ENCODE measurements at places on chromosomes 13 and 19.

GRCh38 chr19:18473706-18474087 lies 35.8 kb upstream of the ISYNA1 start:
- no peak for DNase-seq

DNA sequence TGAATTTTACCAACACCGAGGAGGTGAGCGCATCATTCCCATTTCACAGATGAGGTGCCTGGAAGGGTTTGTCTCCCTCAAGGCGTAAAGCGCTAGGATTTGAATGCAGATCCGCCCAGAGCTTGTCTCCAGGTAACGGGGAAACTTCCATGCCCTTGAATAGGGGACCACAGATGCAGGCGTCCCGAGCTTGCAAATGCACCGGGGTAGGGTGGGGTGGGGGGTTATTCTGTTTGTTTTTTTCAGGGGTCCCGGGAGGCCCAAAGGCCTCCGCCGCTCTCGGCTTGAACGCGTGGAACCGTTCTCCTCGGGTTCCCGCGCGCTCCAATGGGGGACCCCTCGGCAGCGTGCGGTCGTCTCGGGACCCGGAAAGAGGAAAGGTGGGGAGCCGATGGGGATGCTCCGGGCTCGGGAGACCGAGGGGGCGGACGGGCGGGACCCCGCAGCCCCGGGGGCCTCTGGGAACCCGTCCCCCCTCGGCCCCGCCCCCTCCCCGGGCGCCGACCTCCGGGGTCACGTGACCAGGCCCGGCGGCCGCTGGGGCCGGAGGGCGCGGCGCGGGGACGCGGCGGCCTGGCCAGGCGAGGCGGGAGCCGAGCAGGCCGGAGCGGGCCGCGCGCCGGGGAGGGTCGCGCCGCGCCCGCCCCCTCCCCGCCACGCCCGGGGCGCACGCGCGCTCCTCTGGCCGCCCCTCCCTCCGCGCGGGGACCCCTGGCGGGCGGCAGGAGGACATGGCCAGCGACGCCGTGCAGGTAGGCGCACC lies at the start of gene PKN1:
Gene PKN1, plus strand, starts transcription at position 516 of the 763 bp plus-strand sequence. Its CDS starts 216 bp downstream, at position 732.
- DNase-seq, result peak; percentile 55

DNA sequence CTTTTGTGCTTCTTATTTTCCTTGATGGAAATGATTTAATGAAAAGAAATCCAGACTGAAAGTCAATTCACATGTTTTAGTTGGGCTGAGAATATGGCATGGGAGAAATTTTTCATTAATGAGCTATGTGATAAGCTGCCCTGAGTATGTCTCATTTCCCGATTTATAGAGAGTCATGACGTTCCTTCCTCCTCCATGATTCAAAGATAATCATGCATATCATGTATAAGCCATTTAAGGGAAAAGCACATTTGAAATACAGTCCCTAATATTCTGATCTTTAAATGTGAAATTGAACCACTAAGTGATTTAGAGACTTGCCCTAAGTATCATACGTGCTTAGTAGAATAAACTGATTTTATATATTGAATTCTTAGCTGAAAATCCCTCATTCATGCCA lies 840.9 kb downstream of the PCDH17 start:
- no peak for DNase-seq

- no peak for DNase-seq
These were observed 1784.6 kb downstream of the SLITRK5 start for GRCh38 chr13:89455741-89456140.

- no peak for DNase-seq
These were observed 185.4 kb upstream of the SERP2 start for GRCh38 chr13:44188257-44188656.

- DNase-seq, result no peak
These were observed 38.7 kb downstream of the CYP4F2 start for GRCh38 chr19:15859187-15859586.

GRCh38 chr19:10269333-10270179 lies 1.4 kb upstream of the ICAM1 start:
- DNase-seq, result peak; percentile 70

- no peak for DNase-seq
These were observed 13.6 kb downstream of the POLR1D start for GRCh38 chr13:27635266-27635665.

GRCh38 chr19:6828306-6828697 lies 55.8 kb downstream of the VAV1 start:
- no peak for DNase-seq

DNA sequence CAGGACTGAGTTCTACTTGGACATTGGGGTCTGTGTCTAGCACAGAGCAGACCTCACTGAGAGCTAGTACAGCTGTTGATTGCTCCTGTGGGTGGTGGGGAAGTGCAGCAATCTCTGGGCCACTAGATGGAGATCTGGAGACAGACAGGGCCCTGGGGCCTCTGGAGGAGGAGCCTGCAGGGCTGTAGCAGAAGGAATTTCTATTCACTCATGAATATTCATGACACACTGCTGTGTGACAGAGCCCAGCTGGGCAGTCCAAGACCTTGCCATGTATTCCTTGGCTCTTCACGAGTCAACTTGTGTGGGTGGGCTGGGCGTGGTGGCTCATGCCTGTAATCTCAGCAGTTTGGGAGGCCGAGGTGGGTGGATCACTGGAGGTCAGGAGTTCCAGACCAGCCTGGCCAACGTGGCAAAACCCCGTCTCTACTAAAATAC lies 37.5 kb downstream of the SUGP2 start:
- DNase-seq, result no peak

GRCh38 chr13:26961890-26962615 lies 201.5 kb upstream of the GPR12 start:
- no peak for DNase-seq

DNA sequence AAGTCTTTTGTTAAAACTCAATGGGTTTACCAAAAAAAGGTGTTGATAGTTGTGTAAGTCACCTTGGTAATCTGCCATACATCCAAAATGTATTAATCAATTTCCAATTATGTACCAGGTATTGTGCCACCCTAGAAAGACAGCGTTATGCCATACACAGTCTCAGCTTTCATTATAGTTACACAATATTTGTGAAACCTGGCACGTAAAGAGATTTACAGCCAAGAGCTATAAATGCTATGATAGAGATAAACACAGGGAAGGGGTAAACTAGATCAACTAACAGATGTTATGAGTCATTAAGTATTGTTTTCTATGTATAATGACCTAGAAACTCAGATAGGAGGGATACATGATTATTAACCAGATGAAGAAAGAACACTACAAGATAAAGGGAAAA lies 725.6 kb upstream of the SLITRK5 start:
- no peak for DNase-seq

DNA sequence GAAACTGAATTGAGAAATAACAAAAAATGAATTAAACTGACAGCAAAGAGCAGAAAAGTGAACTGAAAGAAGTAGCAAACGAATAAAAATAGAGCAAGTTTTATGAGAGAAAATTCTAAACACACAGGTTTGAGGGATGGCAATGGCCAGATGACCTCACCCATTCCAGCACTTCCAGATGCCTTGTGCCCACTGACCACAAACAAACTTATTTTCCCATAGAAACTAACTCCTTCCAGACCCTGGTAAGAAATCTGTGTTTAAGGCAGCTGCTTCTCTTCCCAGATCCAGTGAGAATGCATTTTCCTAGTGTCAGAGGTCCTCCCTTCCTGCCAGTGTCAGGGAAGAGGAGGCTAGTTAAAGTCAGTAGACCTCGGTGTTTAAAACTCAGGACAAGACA lies 51.7 kb downstream of the RXFP2 start:
- no peak for DNase-seq

GRCh38 chr13:109734002-109734785 lies 52.2 kb downstream of the IRS2 start:
- no peak for DNase-seq

GRCh38 chr13:28585561-28585960 lies 73.4 kb upstream of the POMP start:
- DNase-seq, result no peak

GRCh38 chr19:57506163-57506562 lies 6.4 kb downstream of the ZNF773 start:
- no peak for DNase-seq

GRCh38 chr13:49938921-49939320 lies 2.8 kb upstream of the SPRYD7 start:
- DNase-seq, result no peak

- DNase-seq, result no peak
These were observed 5.8 kb upstream of the CEACAM21 start for GRCh38 chr19:41570179-41570578.

DNA sequence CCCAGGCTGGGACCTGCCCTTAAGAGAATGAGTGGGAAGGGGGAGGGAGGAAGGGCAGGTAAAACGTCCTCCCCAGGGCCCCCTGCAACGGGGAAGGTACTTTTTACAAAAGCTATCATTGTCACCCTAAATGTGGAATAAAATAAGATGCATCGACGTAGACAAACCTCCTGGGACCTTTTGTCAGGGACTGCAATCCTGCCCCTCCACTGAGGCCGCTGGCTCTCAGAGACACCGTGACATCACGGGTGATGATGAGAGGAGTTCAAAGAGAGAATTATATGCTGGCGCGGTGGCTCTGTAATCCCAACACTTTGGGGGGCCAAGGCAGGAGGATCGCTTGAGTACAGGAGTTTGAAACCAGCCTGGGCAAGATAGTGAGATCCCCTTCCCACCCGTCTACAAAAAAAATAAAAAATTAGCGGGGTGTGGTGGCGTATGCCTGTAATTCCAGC lies 1.8 kb upstream of the MYBPC2 start:
- DNase-seq, result no peak

DNA sequence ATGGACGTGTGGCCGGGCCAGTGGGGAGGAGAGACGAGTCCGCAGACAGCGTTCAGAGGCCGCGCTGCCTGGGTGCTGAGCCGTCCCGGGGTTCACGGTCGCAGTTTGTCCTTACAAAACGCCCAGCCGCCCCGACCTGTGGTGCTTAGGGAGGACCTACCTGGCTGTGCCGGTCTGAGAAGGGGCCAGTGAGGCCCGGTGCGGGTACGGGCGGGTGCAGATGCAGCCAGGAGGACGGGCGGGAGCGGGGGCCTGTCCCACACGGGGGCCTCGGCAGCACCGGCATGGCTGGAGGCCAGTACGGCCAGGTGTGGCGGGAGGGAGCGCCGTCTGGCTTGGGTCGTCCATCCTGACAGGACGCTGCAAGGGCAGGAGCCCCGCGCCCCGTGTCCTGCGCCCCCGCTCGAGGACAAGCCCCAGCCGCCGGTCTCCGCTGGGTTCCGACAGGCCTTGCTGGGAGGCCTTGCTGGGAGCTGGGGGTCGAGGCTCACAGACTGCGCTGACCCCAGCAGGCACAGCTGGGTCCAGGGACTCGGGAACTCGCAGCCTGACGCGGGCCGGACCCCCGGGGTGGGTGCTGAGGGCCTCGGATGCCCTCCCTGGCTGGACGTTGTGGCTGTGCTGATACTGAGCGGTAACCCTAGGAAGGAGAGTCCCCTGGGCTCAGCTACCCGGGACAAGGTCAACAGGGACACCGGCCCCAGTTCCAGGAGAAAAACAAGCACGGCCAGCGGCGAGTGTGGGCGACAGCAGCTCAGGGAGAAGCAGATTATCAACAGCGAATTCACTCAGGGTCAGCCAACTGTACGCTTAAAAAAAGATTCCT lies 5.3 kb upstream of the PROZ start:
- no peak for DNase-seq

DNA sequence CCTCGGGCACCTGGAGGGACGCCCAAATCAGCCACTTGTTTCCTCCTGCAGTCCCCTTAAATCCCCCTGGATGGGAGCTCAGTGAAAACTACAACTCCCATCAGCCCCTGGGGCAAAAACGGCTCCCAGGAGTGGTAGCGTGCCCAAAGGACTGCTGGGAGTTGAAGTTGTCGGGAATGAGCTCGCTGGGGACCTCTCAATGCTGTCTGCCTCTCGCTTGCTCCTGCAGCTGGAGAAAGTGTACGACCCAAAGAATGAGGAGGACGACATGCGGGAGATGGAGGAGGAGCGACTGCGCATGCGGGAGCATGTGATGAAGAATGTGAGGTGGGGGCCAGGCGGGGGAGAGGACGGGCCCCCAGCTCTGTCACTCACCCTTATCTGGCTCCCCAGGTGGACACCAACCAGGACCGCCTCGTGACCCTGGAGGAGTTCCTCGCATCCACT lies 14.7 kb upstream of the DHDH start:
- DNase-seq, result no peak

- DNase-seq, result no peak
These were observed 316.9 kb downstream of the MTUS2 start for GRCh38 chr13:29137016-29137415.

DNA sequence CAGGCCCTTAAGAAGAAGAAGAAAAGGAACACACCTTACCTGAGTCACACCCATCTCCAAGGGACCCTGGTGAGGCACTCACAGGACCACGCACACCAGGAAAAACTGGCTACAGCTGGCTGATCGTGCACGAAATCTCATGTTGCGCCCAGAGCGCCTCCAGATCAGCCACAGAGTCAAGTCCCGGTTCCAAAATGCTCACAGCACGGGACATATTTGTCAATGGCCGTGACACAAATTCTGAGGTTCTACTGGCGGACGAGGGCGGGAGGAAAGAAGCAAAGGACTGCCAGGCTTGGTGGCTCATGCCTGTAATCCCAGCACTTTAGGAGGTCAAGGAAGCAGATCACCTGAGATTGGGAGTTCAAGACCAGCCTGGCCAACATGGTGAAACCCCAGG lies 21.5 kb downstream of the SH3GL1 start:
- no peak for DNase-seq

DNA sequence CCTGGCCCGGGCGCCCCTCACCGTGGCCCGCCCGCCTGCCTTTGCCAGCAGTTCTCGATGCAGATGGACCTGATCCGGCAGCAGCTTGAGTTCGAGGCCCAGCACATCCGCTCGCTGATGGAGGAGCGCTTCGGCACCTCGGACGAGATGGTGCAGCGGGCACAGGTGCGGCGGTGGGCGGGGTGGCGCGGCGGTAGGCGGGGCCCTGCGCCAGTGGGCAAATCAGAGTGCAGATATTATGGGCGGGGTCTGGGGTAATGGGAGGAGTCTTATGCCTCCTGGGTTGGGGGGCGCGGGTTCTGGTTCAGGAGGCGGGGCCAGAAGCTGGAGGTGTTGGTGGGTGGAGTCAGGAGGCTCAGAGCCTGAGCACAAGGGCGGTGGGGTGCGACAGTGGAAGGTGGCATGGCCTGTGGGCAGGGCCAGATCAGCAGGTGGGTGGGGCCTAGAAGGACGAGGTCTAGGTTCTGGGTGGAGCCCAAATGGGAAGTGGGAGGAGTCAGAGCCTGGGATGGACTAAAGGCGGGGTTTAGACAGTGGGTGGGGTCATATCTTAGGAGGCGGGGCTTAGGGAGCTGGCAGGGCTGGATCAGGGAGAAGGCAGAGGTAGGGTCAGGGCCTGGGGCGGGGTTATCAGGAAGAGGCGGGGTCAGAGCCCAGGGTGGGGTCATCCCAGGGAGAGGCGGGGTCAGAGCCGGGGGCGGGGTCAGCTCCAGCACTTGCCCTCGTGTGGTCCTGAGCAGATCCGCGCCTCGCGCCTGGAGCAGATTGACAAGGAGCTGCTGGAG lies 5.6 kb downstream of the APC2 start:
- peak; percentile 54 for DNase-seq

GRCh38 chr13:46622630-46623256 lies 69.8 kb downstream of the LRCH1 start:
- DNase-seq, result no peak

GRCh38 chr13:107005577-107005976 lies 437.6 kb upstream of the ARGLU1 start:
- DNase-seq, result no peak

DNA sequence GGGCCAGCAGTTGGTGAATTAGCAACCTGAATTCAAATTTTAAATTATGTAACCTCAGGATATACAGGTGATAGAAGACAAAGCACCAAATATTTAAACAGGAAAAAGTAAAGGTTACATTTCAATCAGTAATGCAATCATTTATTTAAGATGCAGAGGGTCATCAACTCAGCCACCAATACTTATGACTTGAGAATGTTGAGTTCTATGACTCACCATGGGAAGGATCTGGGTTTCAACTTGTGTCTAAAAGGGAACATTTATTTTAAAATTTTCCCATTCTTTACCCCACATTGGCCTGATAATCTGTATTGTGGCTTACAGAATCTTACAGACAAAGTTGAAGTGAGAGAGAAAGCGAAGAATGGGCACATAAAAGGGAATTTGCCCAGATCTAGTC lies 418.0 kb downstream of the NDFIP2 start:
- no peak for DNase-seq

All from stimulated activated CD4-positive, alpha-beta T cell treated with anti-CD3 and anti-CD28 coated beads, Interleukin-12 subunit alpha, Interleukin-12 subunit beta, amount 100 ng/mL, for 24 hours (primary cell).